Stimulated activated CD4-positive, alpha-beta T cell treated with anti-CD3 and anti-CD28 coated beads, TNF-alpha, amount 100 ng/mL, for 1 hour (primary cell): ENCODE measurements at places on chromosomes 7 and 10.

GRCh38 chr7:5456409-5456808, 32.8 kb upstream of the TNRC18 start:
- DNase-seq = no peak

- DNase-seq = no peak
Observed at GRCh38 chr7:88312061-88312663, 5.5 kb upstream of the STEAP4 start.

DNA sequence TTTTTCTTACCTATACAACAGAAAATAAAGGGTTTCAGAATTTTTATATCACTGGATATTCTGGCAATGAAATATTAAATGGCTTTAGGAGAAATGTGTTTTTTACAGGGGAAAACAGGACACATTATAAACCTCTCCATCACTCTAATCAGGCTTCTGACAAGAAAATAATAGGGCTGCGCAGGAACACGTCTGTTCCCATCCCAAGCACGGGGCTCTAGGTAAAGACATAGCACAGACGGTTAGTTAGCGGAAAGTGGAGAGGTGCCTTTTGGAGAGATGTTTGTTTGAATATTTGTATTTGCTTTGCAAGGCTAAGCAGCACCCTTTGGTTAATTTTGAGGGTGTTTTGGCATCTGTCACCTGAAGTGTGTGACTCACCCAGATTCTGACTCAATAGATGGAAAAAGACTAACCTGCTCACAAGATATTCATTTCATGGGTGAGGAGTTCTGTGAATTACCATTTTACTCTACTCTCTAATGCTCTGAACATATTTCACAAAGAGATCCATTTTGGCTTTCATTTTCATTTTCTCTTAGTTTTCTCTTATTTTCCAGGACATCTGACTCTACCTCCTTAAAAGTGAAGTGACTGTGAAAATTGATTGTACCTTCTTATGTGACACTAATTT, 174.5 kb upstream of the AKR1E2 start:
- no peak for DNase-seq

DNA sequence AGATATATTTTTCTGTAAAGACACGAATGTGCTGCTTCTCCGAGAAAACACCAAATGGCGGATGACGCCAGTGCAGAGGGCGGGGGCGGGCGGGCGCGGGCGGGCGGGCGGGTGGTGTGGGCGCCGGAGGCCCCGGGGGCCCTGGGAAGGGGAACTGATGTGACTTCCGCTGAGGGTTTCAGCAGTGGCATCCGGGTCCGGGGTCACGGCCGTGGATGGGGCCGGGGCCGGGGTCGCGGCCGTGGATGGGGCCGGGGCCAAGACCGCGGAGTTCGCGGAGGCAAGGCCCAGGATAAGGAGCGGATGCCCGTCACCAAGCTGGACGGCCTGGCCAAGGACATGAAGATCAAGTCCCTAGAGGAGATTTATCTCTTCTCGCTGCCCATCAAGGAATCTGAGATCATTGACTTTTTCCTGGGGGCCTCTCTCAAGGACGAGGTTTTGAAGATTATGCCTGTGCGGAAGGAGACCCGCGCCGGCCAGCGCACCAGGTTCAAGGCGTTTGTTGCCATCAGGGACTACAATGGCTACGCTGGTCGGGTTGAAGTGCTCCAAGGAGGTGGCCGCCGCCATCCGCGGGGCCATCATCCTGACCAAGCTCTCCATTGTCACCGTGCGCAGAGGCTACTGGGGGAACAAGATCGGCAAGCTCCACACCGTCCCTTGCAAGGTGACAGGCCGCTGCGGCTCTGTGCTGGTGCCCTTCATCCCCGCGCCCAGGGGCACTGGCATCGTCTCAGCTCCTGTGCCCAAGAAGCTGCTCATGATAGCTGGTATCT, 20.3 kb upstream of the IGF2BP3 start:
- peak; percentile 30 for DNase-seq

DNA sequence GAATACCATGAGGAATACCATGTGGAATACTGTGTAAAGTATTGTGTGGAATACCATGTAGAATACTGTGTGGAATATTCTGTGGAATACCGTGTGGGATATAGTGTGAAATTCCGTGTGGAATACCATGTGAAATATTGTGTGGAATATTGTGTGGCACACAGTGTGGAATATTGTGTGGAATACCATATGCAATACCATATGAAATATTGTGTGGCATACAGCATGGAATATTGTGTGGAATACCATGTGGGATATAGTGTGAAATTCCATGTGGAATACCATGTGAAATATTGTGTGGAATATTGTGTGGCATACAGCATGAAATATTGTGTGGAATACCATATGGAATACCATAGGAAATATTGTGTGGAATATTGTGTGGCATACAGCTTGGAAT, 135.1 kb upstream of the CHST15 start:
- no peak for DNase-seq

- DNase-seq = peak; percentile 71
Observed at GRCh38 chr10:42932735-42933447, 144.0 kb upstream of the RET start.

DNA sequence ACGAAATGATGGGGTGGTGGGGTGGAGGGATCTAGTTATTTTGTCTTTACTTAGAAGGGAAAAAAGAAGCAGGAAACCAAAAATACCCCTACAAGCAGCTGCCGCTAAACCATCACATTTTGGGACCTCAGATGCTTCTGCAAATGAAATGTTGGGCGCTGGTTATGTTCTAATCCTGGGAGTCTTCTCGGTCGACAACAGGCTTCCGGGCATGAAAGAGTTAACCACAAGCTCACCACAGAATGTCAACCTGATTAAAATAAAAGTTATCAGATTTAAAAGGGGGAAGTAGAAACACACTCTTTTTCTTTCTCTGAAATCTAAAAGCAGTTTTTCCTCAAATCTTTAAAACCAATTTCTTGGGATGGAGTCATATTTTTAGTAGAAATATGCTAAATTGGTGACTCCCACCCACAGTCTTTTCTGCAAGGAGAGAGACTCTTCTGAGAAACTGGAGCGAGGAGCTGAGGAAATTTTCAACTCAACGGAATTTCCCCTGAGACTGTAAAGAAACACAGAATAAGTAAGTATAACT, 16.8 kb downstream of the IL2RA start:
- no peak for DNase-seq

- DNase-seq = no peak
Observed at GRCh38 chr7:48067475-48067874, 21.6 kb upstream of the UPP1 start.

DNA sequence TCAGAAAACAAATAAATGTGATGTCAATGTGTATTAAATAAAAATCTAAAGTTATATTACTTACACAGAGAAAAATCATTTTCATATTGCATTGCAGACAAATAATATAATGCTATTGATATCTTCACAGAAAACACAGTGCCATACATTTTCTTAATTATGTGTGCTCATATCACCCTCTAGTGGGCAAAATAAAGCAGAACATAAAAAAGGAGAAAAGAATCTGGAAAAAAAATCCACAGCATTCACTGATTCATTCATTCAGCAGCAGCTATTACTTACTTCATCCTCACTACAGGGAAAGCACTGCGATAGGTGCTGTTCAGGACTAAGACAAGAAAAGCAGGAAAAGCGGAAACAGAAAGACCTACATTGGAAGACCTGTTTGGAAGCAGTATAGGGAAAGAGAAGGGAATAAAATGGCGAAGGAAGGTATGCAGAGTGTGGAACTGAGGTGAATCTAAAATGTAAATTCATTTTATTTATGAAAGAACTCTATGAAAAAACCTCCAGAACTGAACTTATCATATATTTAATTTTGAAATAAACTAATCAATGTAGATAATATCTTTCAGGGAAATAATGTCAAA, 73.2 kb downstream of the POT1 start:
- DNase-seq = no peak

DNA sequence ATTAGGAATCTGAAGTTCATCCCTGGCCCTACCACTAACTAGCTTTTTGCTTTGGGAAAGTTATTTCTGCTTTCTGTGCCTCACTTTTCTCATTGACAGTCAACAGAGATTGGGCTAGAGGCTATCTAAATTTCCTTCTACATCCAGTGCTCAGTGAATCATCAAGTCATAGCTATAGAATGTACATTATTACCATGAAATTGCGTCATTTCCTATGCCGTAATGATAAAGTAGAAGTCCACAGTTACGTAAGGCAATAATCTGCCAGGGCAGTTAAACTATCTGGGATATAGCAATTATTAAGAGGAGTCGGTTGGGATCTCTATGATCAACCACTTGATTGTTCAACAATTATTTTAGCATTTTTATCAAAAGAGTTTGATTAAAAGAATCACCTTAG, 64.4 kb downstream of the ITGB8 start:
- no peak for DNase-seq

DNA sequence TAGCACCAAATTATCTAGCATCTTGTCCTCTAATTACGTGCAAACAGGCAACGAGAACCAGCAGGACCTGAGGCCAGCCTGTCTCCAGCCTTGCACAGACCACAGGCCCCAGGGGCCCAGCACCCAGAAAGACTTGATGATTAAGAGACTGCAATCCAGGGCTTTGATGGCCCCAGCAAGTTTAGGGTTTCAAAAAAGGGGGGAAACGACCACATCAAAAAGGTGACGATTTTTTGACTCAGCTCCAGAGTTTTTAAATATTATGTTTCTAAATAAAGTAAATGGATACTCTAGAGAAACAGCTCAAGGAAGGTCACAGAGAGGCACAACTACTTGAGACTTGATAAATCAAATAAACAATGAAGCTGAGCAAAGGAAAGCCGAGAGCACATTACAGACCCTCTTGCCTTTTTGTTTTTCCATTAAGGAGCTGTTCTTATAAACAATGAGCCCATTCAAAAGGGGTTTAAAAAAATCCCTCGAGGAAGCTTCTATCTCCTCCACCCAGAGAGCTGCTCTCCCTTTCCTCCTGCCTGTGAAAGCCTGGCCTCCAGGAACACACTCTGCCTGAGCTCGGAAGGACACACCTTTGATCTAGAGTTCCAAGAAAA, 44.1 kb downstream of the GLI3 start:
- DNase-seq = no peak

- DNase-seq = no peak
Observed at GRCh38 chr7:120720317-120720716, 137.6 kb downstream of the TSPAN12 start.

DNA sequence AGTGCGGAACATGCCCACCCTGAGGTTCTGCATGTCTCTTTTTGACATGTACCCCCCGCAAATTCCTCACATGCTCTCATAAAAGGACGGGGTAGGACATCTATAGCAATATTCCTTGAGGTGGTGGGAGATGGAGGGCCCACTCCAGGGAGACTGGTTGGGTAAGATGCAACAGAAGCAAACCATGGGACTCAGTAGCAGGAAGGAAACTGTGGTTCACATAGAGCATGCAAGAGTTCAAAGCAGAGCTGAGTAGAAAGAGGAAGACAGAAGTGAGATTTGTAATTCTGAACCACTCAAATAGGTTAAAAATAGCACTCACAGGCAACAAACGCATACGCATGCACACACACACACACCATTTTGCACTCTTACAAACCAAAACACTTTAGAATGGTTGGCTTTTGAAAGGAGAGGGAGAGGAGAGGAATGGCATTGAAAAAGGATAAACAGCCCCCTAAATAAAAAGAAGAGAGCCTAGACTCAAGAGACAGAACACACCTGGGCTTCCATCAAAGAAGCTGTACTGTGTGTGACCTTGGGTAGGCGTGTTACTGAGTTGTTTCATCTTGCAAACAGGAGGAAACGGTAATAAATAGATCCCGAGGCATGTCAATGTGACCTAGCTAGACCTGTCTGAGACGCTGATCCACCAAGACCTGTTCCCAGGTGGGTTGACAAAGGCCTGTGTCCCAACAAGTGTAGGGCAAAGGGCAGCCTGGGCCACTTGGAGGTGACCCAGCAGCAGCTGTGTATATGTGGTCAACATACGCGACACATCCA, 77.6 kb upstream of the LRRC4 start:
- DNase-seq = no peak

DNA sequence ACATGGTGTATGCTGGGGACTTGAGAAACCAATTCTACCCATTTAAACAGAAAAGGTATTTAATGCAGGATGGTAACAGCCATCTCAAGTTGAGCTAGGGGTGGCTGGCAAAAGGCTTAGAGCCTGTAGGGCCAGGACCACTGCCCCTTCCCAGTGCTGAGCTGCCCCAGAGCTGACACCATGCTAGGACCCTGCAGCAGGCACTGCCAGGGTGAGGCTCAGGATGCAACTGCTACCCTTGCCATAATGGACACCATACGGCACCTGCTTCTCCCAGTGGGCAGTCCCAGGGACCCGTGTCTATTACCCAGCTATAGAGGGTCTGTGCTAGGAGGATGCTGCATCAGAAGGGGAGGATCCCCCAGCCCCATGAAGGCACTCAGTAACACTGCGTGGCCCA, 160.7 kb upstream of the ADCY1 start:
- no peak for DNase-seq

GRCh38 chr7:79293655-79294142, 159.8 kb downstream of the MAGI2 start:
- no peak for DNase-seq

DNA sequence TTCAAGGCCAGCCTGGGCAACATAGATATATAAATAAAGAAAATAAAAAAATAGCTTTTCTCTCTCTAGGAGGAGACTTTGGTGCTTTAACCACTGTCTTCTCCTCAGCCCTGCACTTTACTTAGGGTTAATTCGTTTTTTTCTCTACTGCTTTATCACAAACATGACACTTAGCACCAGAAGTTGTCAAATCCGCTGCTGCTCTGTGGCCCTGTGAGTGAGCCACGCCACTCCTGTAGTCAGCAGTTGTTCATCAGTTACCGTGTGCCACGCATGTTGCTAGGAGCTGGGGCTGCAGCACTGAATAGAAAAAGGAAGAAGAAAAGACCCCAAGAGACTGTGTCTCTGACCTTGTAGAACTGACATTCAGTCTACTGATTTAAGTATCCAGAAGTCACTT, 232.6 kb downstream of the CELF2 start:
- DNase-seq = no peak

DNA sequence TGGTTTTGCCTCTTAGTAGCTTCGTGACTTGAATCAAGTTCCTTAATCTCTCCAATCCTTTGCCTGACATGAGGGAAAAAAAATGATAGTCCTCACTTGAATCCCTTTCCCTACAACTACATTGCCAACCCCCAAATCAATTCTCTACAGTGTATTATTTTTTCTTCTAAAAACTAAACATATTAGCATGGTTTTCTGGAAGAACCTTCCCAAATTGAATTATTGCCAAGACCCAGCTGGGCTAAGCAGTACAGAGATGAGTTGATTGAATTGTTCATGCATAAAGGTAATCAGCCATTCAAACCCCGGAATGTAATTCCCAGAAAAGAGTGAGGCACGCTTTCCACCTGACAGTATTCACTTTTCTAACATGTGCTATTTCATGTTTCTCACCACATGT, 155.6 kb upstream of the AGR3 start:
- DNase-seq = no peak

GRCh38 chr10:58016614-58017013, 251.1 kb downstream of the IPMK start:
- DNase-seq = no peak

DNA sequence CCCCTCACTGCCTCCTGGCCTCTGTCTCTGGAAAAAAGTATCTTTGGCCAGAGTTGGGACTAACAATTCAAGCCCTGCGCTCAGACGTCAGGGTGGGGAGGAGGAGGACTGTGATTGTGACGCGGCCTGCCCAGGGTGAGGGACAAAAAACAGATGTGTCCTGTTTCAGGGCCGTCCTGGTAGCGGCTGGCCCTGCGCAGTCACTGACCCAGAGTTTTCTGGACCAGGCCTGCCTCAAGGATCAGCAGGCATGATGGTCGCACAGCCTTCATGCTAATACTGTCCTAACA, 110.1 kb downstream of the CYTH3 start:
- DNase-seq = no peak

GRCh38 chr10:89419548-89419947, 5.2 kb downstream of the IFIT5 start:
- DNase-seq = no peak
